Stimulated activated CD4-positive, alpha-beta T cell treated with anti-CD3 and anti-CD28 coated beads, TNF-alpha, amount 100 ng/mL, for 4 hours (primary cell): ENCODE measurements at places on chromosomes 16 and 17.

GRCh38 chr17:38421171-38421841 is 7.0 kb upstream of the ARHGAP23 start:
- DNase-seq, result no peak

DNA sequence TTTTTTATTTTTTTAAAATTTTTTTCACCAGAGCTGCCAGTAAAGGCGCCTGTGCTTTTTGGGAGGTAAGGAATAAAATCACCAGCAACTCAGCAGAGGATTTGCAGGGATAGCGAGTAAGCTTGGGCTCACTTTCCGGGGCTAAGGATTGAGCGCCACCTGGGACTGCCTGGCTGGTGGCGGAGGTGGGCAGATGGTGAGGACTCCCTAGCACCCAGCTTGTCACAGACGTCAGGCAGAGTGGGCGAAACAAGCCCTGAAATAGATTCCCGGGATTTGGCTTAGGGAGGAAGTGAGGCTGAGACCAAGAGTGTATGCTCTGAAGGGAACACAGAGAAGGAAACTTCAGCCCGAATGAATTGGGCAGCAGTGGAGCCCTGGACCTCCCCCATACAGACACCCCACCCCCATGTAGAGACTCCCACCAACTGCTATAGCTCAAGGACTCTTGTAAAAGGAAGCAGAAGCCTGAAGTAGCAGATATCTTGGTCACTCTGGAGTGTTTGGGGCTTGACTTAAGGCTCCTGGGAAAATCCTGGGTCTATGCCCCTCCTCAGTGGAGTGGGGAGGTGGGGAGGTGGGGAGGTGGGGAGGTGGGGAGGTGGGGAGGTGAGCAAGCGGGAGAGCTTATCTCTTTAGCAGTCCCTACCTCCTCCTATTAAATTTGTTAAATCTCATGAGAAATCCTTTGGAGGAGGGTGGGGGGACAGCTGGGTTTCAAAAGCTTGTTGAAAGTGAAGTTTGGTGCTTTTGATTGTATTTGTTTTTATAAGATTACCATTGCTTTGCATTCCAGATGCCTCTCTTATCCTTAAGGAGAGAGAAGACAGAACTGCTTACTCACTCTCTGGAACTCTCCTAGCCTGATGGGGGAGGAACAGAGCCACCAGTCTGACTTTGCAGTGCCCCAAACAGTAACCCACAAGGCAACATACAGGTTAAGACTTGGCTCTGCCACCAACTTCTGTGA is 8.2 kb downstream of the ARL4D start:
- DNase-seq, result no peak

- no peak for DNase-seq
Measured at GRCh38 chr16:54437401-54437800, 150.8 kb upstream of the IRX3 start.

- no peak for DNase-seq
Measured at GRCh38 chr17:57152967-57153528, 68.0 kb downstream of the AKAP1 start.

GRCh38 chr17:46727572-46728348 is 90.7 kb downstream of the WNT3 start:
- no peak for DNase-seq

DNA sequence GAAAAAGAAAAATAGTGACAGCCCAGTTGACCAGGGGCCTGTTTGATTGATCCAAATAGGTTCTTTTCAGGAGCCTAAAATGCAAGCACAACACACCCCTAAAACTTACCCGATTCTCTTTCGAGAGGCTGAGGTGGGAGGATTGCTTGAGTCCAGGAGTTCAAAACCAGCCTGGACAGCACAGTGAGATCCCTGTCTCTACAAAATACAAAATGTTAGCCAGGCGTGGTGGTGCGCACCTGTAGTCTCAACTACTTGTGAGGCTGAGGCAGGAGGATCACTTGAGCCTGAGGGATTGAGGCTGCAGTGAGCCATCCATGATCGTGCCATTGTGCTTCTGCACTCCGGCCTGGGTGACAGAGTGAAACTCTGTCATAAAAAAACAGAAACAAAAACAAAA is 1.5 kb upstream of the KIF19 start:
- no peak for DNase-seq
